Osteocyte (in vitro differentiated cells): ENCODE measurements at places on chromosomes 7 and 10.

DNA sequence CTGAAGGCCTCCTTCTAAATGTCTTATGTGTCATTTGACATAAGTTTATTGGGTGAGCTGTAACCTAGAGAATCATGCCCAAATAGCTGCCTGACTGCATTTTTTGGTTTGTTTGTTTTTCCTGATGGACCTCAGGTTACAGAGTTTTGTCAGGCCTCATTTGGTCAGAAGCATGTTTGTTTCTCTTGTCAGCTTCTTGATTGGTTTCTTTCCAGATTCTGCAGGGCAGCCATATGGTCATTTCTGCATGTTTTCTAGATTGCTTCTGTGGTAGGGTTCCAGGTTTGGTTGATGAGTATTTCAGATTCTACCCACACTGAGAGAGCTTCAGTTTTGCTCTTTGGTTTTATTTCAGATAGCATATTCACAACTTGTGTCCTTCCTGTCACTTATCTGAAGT, 28.0 kb downstream of the GLCCI1 start:
- DNase-seq, result no peak
- H3K36me3 ChIP-seq, result peaks cover 11% of the 10 kb centered on the region
- peaks cover 10% of the 10 kb centered on the region for H3K4me1 ChIP-seq
- no peaks in the 10 kb centered on the region for H3K27me3 ChIP-seq
- H3K27ac ChIP-seq, result peak overlapping the region; percentile 24

- no peak overlapping the region for H3K4me3 ChIP-seq
- H3K27ac ChIP-seq, result no peak overlapping the region
- H3K36me3 ChIP-seq, result no peaks in the 10 kb centered on the region
- H3K27me3 ChIP-seq, result no peaks in the 10 kb centered on the region
- H3K4me1 ChIP-seq, result peaks cover 10% of the 10 kb centered on the region
These were observed 170.9 kb upstream of the SMIM30 start for GRCh38 chr7:113289140-113289740.

DNA sequence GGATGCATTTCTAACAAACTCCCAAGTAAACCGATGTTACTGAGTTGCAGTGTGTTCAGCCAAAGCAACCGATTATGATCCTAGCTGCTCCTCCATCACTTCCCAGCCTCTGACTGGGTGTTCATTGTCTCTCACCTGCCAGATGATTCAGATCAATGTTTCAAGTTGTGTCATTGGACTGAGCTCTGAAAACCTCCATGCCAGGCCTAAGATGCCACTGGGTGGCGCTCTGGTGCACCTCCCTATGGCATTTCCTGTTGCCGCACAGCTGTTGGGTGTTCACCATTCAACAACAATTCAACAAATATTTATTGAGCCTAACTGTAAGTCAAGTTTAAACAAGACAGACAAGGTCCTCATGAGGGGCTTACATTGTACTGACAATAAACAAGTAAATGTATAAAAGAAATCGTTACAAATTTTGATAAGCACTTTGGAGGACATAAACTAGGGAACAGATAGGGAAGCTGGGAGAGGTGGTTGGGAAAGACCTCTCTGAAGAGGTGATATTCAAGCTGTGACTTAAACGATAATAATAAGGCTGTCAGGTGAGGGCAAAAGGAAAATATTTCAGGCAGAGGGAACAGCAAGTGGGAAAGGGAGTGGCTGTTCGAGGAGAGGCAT, 22.8 kb downstream of the RGR start:
- no peaks in the 10 kb centered on the region for H3K4me1 ChIP-seq
- H3K36me3 ChIP-seq, result no peaks in the 10 kb centered on the region
- peaks cover 15% of the 10 kb centered on the region for H3K27me3 ChIP-seq
- peak; percentile 82 for DNase-seq
- H3K27ac ChIP-seq, result no peak overlapping the region

DNA sequence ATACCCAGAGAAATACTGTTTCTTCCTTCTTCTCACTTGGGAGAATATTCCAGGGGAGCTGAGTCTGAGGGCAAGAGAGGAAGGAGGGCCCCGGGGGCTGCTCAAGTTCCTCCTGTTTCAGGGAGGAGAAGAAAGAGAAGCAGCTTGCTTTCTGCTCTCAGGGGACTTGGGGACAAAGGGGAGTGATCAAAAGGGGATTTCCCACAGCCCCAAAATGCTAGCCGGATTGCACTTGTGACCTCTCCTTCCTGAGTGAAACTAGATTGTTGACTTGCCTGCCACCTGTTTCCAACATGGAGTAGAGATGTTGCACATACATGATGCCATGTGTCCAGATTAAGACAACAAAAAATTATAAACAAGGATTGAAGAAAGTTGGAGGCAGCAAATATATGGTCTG, 28.7 kb upstream of the PDCD4 start:
- H3K4me3 ChIP-seq, result no peak overlapping the region
- peaks cover 3% of the 10 kb centered on the region for H3K27me3 ChIP-seq
- H3K27ac ChIP-seq, result peak overlapping the region; percentile 20
- H3K36me3 ChIP-seq, result no peaks in the 10 kb centered on the region

DNA sequence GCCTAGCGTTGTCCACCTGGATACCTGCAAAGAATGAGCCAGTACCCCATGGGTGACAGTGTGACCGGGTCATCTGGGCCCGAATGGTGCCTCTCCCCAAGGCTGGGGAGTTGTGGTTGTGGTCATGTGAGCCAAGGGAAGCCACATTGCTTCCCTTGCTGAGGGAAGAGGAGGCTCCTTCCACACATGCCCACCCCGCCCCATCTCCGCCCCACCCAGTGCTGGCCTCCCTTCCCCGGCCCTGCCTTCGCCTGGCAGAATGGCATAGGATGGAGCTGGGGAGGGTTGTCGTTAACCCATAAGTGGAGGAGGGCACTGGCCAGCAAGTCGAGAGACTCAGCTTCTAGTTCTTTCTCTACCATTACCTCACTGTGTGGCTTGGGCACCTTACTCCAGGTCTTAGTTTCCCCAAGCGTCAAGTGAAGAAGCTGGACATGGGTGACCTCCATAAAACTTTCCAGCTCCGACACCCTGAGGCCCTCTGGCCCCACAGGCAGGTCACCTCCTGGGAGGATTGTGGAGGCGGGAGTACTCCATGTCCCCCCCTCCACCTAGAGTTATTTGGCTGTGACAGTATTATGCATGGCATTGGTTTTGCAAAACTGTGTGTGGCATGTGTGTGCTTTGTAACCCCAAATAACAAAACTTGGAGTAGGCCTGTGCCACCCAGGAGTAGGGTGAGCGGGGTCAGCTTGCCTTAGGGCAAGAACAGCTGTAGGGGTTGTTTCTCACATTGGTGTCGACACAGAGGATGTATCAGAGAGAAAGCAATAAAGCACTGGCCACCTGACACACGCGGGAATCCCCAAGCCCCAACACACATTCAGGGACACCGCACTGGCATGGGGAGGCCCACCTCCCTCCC, 90.5 kb upstream of the MACROH2A2 start:
- no peaks in the 10 kb centered on the region for H3K27me3 ChIP-seq
- peak; percentile 60 for DNase-seq
- H3K36me3 ChIP-seq, result peaks cover 17% of the 10 kb centered on the region
- H3K27ac ChIP-seq, result no peak overlapping the region
- H3K4me1 ChIP-seq, result peaks cover 27% of the 10 kb centered on the region

- no peak for DNase-seq
- no peaks in the 10 kb centered on the region for H3K27me3 ChIP-seq
- no peak overlapping the region for H3K27ac ChIP-seq
These were observed 44.7 kb upstream of the TRUB1 start for GRCh38 chr10:114893251-114893650.

DNA sequence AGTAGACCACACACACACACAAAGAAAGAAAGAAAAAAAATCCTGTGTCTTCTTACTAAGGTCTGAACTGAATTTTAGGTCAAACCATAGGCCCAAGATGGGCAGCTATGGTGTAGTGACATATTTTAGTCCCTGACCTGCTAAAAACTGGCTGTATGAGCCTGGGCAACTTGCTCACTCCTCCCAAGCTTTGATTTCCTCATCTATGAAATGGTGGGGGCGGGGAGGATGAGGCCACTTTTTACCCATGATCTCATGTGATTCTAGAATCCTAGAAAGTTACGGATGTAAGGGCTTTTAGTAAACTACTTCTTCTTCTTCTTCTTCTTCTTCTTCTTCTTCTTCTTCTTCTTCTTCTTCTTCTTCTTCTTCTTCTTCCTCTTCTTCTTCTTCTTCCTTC, 6.1 kb upstream of the CCL24 start:
- H3K27ac ChIP-seq, result no peak overlapping the region
- no peak overlapping the region for H3K4me3 ChIP-seq
- no peaks in the 10 kb centered on the region for H3K36me3 ChIP-seq
- no peaks in the 10 kb centered on the region for H3K4me1 ChIP-seq
